ENCODE measurements at places on chromosomes 4 and X.

DNA sequence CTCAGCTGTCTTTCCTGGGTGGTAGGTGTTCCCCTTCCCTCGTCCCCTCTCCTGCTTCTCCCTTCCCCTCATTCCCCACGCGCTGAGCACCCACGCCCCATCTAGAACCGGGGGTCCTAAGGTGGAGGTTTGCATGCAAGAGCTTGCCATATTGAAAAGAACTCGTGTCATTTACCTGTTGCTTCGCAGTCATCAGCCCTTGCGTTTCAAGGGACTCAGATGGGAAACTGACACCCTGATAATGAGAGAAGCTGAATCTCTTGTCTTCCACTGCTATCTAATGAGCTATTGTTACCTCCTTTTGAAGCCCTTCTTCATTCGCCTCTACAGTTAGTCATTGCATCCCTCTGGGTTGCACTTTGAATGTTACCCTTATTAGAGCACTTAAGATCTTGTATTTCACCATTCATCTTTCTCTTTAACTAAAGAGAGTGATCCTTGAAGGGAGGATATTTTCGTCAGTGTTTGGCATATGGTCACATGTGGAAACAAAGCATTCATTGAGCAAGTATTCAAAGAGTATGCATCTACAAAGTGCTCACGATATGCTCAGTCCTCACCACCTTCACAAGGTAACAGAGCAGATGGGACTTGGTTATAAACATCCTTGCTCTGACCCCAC lies 25.7 kb downstream of the ARL9 start:
- DNase-seq = no peak

DNA sequence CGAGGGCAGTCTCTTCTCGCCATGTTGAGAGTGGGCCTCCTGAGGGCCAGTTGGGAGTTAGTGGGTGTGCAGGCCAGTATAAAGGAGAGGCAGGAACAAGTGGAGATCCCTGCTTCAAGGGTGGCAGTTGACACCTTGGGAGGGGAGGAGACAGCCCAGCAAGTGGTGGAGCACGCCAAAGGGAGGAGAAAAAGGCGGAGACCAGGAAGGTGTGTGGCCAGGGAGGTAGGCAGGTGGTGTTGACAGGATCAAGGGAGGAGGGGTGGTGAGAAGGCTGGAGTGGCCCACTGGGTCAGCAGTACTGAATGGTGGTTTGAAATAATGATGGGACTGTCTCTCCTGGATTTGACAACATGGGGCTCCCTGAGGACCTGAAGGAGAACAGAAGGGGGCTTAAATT lies 32.6 kb downstream of the ZNF185 start:
- no peak for DNase-seq

DNA sequence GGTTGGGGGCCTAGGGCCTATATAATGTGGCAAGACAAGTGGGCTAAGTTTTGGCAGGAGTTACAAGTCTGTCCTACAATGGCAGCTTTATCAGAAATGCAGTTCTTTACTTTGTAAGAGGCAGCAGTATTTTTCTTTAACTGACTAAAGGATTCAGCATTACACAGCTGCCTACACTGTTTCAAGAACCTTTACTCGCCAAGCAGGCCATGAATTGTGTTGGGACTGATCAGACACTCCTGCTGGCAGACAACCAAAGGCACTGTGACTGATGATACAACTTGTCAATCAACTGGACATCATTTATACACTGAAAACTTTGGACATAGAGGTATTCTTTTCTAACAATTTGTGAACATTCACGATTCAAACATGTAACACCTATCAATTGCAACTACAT lies 4.3 kb downstream of the MORC4 start:
- no peak for DNase-seq

GRCh38 chr4:99104153-99104552 lies 15.6 kb upstream of the ADH5 start:
- no peak for DNase-seq

GRCh38 chr4:5365071-5366008 lies 314.1 kb downstream of the STK32B start:
- DNase-seq = no peak

DNA sequence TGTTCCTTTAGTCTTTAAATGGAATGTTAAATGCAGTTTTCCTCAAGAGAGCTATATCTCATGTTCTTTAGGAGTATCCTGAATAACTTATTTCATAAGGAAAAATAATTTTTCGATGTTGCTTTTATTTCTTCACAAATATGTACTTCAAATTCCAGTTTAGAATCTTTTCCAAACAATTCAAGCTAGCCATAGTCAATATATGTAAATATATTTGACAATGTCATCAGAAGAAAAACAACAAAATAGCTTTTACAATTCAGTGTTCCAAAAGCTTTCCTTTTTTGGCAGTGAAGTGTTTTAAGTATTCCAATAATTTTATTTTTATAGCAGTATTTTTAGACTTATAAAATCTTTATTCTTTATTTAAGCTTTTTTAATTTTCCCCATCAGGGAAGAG lies 1532.0 kb downstream of the PCDH18 start:
- DNase-seq = no peak

DNA sequence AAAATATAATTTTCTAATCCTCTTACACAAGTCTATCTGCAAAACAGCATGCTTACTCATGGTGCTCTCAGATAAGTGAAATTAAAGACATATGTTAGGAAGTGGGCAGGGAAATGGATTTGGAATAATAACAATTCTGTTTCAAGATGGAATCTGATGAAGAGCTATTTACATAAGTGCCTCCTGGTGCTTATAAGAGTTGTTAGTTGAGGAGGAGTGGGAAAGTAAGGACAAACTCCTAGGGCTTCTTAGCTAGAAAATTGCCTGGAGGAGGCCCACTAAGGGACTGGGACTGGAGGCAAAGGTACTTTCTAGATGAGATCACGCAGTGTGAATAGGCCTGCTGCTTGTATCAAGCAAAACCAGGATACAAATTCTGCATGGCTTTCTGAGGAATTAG lies 939.8 kb downstream of the GLUD2 start:
- DNase-seq = no peak

DNA sequence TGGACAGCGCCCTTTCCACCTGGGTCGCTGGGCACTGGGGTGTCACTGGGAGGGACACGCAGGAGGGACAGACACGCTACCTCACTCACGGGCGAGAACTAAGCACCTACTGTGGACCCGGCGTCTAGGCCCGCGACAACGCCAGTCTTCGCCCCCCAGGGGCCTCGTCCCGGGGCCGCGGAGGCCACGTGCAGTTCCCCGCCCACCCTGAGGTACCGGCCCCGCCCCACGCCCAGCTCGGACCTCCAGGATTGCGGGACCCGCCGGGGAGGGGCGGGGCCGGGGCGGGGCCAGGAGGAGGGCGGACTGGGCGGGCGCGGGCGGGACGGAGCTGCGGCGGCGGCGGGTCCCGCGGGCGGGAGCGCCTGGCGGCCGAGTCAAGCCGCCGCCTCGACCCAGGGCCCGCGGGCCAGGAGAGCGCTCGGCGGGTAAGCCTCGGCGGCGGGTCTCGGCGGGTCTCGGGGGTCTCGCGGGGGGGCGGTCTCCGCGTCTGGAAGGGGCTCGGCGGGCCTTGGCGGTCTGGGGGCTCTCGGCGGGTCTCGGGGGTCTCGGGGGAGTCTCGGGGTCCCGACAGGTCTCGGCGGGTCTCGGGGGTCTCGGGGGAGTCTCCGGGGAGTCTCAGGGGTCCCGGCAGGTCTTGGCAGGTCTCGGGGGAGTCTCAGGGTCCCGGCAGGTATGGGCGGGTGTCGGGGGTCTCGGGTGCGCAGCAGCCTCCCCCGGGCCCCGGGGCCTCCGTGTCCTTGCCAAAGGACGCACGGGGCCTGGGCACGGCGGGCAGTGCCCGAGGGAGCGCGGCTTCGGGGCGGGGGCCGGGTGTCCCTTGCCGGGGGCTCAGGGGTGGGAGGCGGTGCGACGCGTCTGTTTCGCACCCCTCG lies at the start of gene SH3BP2:
SH3BP2 (plus strand) TSS at position 375 of the 875 bp plus-strand sequence. CDS start 27,533 bp downstream, outside the sequence.
- peak; percentile 83 for DNase-seq

- peak; percentile 10 for DNase-seq
These were observed 65.0 kb downstream of the SCD5 start for GRCh38 chr4:82733636-82734035.
